Fibroblast of lung (primary cell): ENCODE measurements at places on chromosomes 2 and 18. TPM values are rescaled to one million over a fixed set of nuclear protein-coding genes. Genes with fewer than 3 reads are reported as not detected.
A peak's percentile ranks its signal among the peaks of the same experiment; 100 is the strongest.

GRCh38 chr2:230975927-230976326 is 20.0 kb upstream of the SPATA3 start:
- H3K27ac ChIP-seq: no peak overlapping the region
- H3K4me3 ChIP-seq: no peak overlapping the region
- DNase-seq: no peak

DNA sequence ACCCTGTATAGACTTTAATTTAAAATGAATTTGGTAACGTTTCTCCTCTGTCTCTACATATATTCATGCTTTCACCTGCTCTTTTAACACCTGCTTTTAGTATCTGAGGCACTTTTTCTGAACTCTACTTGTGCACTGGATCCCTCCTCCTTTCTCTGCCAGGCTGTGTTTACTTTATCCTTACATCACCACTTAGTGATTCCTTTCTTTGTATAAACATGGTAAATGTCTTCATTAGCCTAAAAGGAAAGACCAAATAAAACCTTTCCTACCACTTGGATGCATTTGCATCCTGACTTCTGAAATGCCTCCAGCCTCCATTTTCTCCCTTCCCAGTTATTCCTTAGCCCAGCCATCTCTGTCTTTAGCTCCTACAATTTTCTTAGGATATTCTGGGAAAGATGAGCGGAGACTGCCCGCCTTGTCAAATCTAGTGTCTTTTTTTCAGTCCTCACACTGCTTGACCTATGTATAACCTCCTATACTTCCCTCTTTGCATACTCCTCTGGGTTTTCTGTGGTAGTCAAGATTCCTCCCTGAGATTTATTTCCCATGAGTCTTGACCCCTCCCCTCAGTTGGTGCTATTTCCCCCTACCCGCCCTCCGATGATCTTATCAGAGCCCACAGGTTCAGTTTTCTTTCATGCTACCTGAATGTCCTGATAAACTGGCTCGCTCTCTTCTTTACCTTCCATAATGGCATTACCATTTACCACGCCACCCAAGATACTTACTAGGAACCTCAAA is 44.8 kb downstream of the REL start:
- H3K27ac ChIP-seq: no peak overlapping the region
- H3K4me3 ChIP-seq: no peak overlapping the region
- H3K27me3 ChIP-seq: no peaks in the 10 kb centered on the region
- peak; percentile 60 for DNase-seq
- no peaks in the 10 kb centered on the region for H3K36me3 ChIP-seq

DNA sequence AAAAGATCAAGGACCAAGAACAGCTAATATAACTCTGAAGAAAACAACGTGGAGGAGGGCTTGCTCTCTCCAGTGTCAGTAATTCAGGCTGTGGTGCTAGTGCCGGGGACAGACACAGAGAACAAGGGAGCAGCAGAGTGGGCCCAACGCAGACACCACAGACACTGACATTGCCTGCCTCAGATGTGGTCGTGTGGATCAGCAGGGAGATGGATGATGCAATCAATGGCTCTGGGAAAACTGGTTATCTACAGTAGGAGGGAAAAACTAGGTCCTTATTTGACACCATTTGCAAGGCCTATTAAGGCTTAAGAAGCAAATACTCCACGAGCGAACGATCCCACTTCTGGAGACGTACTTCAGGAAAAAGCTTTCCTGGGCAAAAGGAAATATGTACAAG is 36.1 kb downstream of the HDLBP start:
- no peaks in the 10 kb centered on the region for H3K36me3 ChIP-seq
- no peaks in the 10 kb centered on the region for H3K4me1 ChIP-seq
- no peak overlapping the region for H3K4me3 ChIP-seq

DNA sequence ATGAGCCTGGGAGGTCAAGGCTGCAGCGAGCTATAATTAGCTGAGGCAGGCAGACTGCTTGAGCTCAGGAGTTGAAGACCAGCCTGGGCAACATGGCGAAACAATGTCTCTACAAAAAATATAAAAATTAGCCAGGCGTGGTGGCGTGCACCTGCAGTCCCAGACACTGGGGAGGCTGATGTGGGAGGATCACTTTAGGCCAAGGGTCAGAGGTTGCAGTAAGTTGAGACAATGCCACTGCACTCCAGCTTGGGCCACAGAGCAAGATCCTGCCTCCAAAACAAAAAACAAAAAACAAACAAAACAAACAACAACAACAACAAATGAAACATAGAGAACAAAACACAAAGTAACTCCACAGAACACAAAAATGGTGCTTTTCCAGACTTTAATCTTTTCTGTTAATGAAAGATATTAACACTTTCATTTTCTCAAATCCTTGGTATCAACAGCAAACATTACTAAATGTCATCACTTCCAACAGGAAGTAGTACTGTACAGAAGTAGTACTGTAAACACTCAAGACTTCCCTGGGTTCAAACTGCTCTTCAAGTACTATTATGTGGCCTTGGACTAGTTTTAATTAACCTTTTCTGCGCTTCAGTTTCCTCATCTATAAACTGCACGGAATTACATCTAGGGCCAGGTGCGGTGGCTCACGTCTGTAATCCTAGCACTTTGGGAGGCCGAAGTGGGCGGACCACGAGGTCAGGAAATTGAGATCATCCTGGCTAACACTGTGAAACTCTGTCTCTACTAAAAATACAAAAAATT is 27.9 kb downstream of the PUM2 start:
- no peak overlapping the region for H3K27ac ChIP-seq
- no peak for DNase-seq
- H3K36me3 ChIP-seq: peaks cover 3% of the 10 kb centered on the region
- H3K27me3 ChIP-seq: no peaks in the 10 kb centered on the region
- H3K4me3 ChIP-seq: no peak overlapping the region

DNA sequence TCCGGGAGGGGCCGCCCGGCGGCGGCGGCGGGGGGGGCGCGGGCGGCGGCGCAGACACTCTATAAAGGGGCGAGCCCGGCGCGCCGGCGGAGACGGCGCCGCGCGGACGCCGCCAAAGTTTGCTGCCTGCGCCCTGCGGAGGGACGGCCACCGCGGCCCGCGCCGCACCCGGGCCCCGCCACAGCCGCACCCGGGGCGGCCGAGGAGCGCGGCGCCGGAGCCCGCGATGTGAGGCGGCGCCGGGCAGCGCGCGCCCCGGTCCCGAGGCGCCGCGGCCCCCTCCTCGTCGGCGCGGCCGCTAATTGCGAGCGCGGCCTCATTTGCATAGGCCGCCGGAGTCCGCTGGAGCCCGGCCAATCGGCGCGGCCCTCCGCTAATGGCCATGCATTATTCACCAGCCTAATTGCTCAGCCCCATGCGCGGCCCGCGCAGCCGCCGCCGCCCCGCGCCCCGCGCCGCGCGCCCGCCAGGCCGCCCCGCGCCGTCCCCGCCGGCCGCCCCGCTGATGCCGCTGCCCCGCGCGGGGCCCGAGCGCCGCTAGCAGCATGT is at the start of gene SALL3:
Gene SALL3, plus strand, starts transcription at position 89 of the 549 bp plus-strand sequence. Its CDS starts 457 bp downstream, at position 546.
- H3K27ac ChIP-seq: no peak within 1 kb of the TSS
- DNase-seq: no peak
- H3K36me3 ChIP-seq: no peaks in the 10 kb centered on the region

- no peaks in the 10 kb centered on the region for H3K4me1 ChIP-seq
- no peak overlapping the region for H3K4me3 ChIP-seq
- H3K27me3 ChIP-seq: no peaks in the 10 kb centered on the region
- no peaks in the 10 kb centered on the region for H3K36me3 ChIP-seq
These were observed 14.5 kb downstream of the KCNS3 start for GRCh38 chr2:17892770-17893534.

DNA sequence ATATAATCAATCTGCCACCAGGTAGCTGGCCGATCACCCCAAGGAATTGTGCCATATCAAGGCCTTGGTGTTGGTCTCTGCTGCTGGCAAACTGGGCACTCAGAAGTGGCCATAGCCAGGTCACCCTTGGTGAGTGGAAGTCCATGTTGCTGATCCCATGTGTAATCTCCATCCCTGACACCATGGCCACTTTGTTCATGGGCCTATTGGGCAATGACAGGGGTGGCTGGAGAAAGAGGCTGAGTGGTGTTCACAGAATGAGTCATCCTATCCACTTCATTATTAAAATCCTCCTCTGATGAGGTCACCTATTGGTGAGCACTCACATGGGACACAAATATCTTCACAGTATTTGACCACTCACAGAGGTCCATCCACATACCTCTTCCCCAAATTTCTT is 26.7 kb upstream of the CD226 start:
- H3K27ac ChIP-seq: no peak overlapping the region
- no peaks in the 10 kb centered on the region for H3K4me1 ChIP-seq
- no peak overlapping the region for H3K4me3 ChIP-seq
- peak; percentile 47 for DNase-seq

DNA sequence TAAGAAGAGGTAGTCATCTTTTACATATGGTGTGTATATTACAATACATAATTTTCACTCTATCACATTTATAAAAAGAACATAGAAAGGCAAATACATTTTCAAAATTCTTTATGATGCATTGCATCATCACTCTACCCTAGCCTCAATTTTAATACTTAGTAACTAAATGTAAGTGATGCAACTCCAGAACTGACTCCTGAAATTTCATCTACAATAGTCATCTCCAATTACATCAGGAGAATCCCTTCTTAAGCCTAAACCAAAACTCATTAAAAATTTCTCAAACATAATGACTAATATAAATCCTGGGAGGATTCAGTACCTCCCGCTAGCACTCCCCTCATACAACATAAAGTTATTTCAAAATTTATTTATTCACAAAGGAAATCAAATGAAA is 15.9 kb downstream of the TMX3 start:
- DNase-seq: peak; percentile 83
- peaks cover 6% of the 10 kb centered on the region for H3K36me3 ChIP-seq
- H3K4me1 ChIP-seq: no peaks in the 10 kb centered on the region
- no peaks in the 10 kb centered on the region for H3K27me3 ChIP-seq
- H3K4me3 ChIP-seq: no peak overlapping the region

GRCh38 chr2:159186462-159186861 is 100.0 kb downstream of the WDSUB1 start:
- peaks cover 9% of the 10 kb centered on the region for H3K36me3 ChIP-seq
- H3K4me3 ChIP-seq: no peak overlapping the region
- no peak overlapping the region for H3K27ac ChIP-seq
- H3K4me1 ChIP-seq: no peaks in the 10 kb centered on the region
- DNase-seq: no peak

DNA sequence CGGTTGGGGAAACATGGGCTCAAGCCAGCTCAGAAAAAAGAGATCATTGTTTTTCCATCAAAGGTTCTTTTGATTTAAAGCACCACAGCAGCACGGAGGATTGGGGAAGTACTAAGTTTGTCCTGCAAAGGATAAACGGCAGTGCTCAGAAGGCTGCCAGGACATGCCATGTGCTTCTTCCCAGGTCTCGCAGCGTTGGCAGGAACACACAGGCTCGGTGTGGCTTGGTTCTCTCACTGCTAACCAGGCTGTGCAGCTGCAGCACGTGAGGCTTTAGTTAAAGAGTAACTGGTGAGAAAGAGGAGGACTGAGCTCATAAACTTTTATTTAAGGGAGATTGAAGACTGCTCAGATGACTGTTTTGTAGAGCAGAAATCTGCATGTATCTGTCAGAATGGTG is 264.3 kb downstream of the TSN start:
- no peaks in the 10 kb centered on the region for H3K36me3 ChIP-seq
- H3K4me1 ChIP-seq: no peaks in the 10 kb centered on the region
- H3K27me3 ChIP-seq: no peaks in the 10 kb centered on the region
- no peak for DNase-seq
- no peak overlapping the region for H3K4me3 ChIP-seq

GRCh38 chr18:50836521-50836957 is 16.7 kb upstream of the MRO start:
- H3K4me1 ChIP-seq: no peaks in the 10 kb centered on the region
- H3K27ac ChIP-seq: no peak overlapping the region
- peak; percentile 94 for DNase-seq
- H3K36me3 ChIP-seq: no peaks in the 10 kb centered on the region

DNA sequence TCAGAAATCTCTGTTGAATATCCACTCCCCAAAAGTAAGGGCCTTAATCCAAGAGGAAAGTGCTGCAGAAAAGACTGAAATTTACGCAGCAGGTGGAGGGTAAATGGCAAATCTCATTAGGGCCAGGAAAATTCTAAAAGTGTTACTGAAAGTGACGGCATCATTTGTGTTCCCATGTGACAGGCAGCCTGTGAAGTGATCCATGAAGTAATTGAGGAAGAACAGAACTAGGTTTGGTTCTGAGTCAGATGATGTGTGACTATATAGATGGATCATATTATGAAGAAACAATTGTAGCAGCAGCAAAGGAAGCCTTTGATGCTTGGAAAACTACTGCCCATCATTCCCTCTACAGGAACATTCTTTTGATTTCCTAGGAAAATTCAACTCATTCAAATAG is 401.2 kb downstream of the TGIF1 start:
- no peak overlapping the region for H3K4me3 ChIP-seq
- no peak overlapping the region for H3K27ac ChIP-seq
- no peaks in the 10 kb centered on the region for H3K4me1 ChIP-seq
- DNase-seq: no peak
- no peaks in the 10 kb centered on the region for H3K27me3 ChIP-seq

Gene ZBTB7C
- 0.10 and 0.19 TPM in 2 replicates for polyA plus RNA-seq

Gene UGT1A5
- not detected in 2 replicates for polyA plus RNA-seq

Gene SAG
- polyA plus RNA-seq: not detected in 2 replicates
